Mesothelial cell of epicardium (in vitro differentiated cells): ENCODE measurements at places on chromosomes 12 and 14. TPM values are rescaled to one million over a fixed set of nuclear protein-coding genes. Genes with fewer than 3 reads are reported as not detected.

DNA sequence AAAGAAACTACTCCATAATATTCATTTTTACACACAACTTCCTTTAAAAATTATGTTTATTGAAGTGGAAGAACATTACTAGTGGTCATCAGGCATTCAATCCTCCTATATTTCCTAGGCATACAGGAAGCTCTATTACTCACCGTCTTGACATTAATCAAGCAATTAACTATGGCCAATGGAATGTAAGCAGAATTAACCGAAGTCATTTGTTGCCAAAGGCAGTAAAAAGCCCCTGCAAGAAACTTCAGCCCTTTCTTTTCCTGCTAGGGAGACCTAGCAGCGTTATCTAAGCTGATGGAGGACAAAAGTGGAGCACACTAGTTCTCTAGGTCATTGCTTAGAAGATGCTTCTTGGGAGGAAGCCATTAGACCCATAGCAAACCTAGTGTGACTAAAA lies 399.6 kb downstream of the KCNH5 start:
- H3K27ac ChIP-seq: no peak overlapping the region
- no peaks in the 10 kb centered on the region for H3K36me3 ChIP-seq
- H3K4me1 ChIP-seq: peaks cover 9% of the 10 kb centered on the region

DNA sequence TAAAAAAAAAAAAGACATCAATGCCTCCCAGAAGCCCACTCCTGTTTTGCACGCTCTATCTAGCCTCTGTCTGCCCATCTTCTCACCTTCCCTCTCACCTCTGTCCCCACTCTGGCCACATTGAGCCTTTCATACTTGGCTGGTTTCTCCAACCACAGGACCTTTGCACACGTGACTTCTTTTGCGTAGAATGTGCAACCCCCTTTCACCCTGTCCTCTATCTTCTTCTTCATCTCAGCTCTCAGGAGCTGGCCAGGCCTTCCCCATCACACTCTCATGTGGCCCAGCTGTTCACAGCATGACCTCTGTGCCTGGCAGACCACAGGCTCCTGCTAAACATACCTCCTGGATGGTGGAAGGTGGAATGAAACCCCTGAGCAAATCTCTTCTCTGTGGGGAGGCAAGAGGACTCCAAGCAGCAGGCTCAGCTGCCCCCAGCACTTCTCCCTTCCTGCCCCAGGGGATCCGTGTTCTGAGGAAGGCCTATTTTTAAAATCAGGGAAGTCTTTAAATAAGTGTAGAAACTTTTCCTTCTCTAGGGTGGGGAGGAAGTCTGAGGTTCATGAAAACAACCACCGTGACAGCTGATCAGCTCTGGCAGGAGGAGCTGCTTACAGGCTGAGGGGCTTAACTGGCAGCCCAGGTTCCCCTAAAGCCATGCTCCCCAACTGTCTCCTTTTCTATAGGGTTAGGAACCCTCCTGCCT lies 11.6 kb downstream of the HVCN1 start:
- H3K36me3 ChIP-seq: peaks cover 13% of the 10 kb centered on the region
- DNase-seq: no peak
- no peak overlapping the region for H3K27ac ChIP-seq
- no peaks in the 10 kb centered on the region for H3K27me3 ChIP-seq
- no peaks in the 10 kb centered on the region for H3K4me1 ChIP-seq

- H3K27me3 ChIP-seq: no peaks in the 10 kb centered on the region
- no peak overlapping the region for H3K4me3 ChIP-seq
- no peak for DNase-seq
Measured at GRCh38 chr12:12157424-12157823, 86.7 kb downstream of the BCL2L14 start.

DNA sequence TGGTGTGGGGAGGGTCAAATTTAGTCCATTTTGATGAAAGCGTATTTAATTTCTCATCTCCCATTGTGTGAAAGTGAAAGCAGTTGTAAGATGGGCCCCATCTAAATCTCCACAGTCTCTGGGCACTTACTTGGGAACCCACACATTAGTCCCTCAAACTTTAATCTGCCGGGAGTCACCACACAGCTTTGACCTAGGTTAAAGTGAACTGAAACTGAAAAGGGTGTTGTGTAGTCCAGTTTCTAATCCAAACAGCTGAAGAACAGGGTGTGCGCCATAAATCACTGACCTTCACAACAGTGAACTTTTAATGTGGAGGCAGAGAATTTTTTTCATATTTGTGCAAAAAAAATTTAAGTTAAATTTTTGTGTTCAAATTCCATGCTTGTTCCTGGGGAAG lies 48.4 kb upstream of the PTPRO start:
- no peaks in the 10 kb centered on the region for H3K36me3 ChIP-seq
- H3K4me3 ChIP-seq: no peak overlapping the region
- peaks cover 47% of the 10 kb centered on the region for H3K4me1 ChIP-seq
- no peak for DNase-seq
- H3K27me3 ChIP-seq: no peaks in the 10 kb centered on the region
- peak overlapping the region; percentile 49 for H3K27ac ChIP-seq

- no peak for DNase-seq
- no peaks in the 10 kb centered on the region for H3K36me3 ChIP-seq
- H3K27me3 ChIP-seq: no peaks in the 10 kb centered on the region
- no peak overlapping the region for H3K27ac ChIP-seq
- peaks cover 28% of the 10 kb centered on the region for H3K4me1 ChIP-seq
Measured at GRCh38 chr14:104227806-104228205, 89.4 kb downstream of the KIF26A start.

The PDE3A gene
- 12.0 to 12.7 TPM (median 12.6 TPM) in 3 replicates for total RNA-seq

GRCh38 chr12:116338064-116338846 lies 60.8 kb upstream of the MED13L start:
- no peaks in the 10 kb centered on the region for H3K27me3 ChIP-seq
- H3K27ac ChIP-seq: no peak overlapping the region
- no peaks in the 10 kb centered on the region for H3K4me1 ChIP-seq
- H3K36me3 ChIP-seq: no peaks in the 10 kb centered on the region
- no peak overlapping the region for H3K4me3 ChIP-seq
- no peak for DNase-seq

GRCh38 chr12:31929027-31929526 lies 30.1 kb upstream of the RESF1 start:
- H3K27me3 ChIP-seq: no peaks in the 10 kb centered on the region
- H3K4me3 ChIP-seq: no peak overlapping the region
- peak overlapping the region; percentile 78 for H3K27ac ChIP-seq
- H3K36me3 ChIP-seq: peaks cover 8% of the 10 kb centered on the region
- H3K4me1 ChIP-seq: peaks cover 5% of the 10 kb centered on the region

DNA sequence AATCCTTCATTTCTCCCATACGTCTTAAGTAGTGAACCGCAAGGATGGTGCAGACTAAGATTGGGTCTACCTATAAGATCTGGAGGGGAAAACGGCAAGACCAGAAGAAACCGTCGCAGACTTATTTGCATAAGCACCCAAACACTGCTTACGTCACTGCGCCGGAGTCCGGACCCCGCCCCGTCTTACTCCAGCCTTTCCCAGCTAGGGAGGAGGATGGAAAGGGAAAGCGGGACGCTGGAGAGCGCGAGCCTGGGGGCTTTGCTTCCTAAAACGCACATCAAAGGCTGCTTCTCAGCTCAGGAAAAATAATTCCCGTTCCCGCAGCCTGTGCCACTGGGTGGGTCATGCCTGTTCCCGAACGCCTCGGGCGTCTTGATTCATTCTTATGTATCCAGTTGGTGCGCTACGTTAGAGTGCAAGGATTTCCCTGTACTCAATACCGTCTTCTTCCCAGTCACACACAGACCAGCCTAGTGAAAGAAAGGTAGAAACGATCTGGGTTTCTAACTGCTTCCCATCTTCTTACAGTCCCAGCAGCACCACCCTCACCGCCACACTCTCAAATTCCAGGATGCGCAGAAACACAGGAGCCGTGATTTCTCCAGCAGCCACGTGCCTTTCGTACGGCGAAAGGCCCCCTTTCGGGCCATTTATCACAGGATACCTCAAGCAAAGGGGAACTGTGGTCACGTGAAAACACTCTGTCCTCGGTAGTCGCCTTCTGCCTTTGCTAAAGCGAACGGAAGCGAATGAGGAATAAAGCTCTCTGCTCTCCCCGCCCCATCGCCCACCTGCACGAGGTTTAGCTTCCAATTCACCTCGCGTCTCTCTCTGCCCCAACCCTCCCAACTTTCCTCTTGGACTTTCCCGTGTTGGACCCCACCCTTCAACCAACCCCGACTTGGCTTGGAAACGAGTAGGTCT lies 1.1 kb downstream of the SLC6A15 start:
- peaks cover 31% of the 10 kb centered on the region for H3K27me3 ChIP-seq
- H3K4me1 ChIP-seq: peaks cover 12% of the 10 kb centered on the region
- peak overlapping the region; percentile 81 for H3K4me3 ChIP-seq
- DNase-seq: no peak
- peak overlapping the region; percentile 75 for H3K27ac ChIP-seq

DNA sequence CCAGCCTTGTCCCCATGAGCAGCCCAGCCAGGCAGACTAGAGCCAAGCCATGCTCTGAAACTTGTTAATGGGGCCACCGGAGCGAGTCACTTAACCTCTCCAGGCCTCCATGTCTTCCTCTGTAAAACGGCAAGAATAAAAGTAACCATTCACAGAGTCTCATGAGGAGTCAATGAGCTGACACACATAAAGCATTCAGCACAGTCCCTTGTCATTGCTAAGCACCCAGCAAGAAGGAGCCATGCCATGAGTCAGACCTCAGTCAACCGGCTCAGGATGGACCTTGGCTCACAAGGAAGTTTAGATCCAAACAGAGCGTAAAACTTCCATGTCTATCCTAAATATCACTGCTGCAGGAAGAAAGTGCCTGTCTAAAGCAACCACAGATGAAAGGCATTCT lies 10.6 kb downstream of the FICD start:
- no peak overlapping the region for H3K4me3 ChIP-seq
- no peak for DNase-seq
- peaks cover 49% of the 10 kb centered on the region for H3K36me3 ChIP-seq

The DLGAP5 gene
- 20.3 to 24.5 TPM (median 23.0 TPM) in 3 replicates for total RNA-seq

DNA sequence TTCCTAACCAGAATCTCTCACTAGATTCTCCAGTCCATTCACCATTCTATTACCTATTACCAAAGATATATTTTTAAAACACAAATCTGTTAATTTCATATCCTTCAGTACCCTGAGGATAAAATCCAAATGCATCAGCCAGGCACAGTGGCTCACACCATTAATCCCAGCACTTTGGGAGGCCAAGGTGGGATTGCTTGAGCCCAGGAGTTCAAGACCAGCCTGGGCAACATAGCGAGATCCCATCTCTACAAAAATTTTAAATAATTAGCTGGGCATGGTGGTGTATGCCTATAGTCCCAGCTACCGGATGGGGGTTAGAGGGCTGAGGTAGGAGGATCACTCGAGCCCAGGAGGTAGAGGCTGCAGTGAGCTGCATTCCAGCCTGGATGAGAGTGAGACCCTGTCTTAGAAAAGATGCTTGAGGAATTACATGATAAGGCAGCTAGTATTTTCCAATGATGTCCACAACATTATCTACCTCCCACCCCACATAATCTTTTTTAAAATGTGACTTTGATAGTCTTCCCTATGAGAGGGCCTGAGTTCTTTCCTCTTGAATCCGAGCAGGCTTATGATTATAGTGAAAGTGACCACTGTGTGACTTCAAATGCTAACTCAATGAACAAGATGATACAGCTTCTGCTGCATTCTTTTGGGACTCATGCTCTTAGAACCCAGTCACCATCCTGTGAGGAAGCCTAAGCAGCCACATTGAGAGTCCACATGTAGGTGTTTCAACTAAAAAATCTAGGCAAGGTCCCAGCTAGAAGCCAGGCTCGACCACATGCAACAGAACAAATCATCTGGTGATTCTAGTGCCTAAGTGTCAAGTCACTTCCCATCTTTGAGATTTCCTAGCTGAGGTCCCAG lies 18.0 kb downstream of the HECTD1 start:
- no peaks in the 10 kb centered on the region for H3K27me3 ChIP-seq
- no peak overlapping the region for H3K4me3 ChIP-seq
- peaks cover 22% of the 10 kb centered on the region for H3K36me3 ChIP-seq

The ADAM21 gene
- total RNA-seq: 0.11 to 0.16 TPM in 2 of 3 replicates, not detected in the other

DNA sequence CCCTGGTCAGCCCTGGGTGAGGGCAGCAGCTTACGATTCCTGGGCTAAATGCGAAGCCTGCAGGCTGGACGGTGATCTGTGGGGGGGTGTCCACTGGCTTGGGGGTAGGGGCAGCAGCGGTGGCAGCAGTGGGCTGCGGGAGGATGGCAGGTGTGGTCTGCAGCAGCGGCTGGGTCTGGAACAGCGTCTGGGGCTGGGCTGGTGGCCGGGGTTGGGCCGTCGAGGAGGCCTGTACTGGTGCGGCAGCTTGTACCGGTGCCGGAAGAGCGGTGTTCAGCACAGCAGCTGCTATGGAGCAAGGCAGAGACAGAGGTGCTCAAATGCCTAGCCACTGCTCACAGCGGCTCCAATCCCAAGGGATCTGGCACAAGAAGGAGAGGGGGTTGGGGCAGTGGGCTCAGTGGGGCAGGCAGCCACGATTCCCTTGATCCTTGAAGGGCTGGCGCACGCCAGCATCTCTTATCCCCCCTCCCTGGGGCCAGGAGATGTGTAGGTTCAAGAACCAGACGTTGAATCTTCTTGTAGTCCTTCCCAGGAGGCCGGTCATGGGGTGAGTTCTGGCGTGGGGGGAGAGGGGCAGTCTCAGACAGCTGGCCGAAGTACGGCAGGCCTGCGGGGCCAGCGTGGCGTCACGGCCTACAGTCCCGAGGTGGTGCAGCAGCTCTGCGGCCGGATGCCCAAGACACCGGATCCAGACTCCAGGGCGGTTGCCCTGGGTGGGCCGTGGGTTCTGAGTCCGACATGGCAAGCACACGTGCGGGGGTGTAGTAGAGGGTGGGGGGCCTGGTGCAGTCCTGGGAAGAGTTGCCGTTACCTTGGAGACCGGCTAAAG lies 19.9 kb downstream of the POU6F1 start:
- H3K27ac ChIP-seq: no peak overlapping the region
- no peak overlapping the region for H3K4me3 ChIP-seq
- no peaks in the 10 kb centered on the region for H3K36me3 ChIP-seq
- no peaks in the 10 kb centered on the region for H3K4me1 ChIP-seq
- no peaks in the 10 kb centered on the region for H3K27me3 ChIP-seq
- no peak for DNase-seq

The GYS2 gene
- total RNA-seq: not detected in 3 replicates

DNA sequence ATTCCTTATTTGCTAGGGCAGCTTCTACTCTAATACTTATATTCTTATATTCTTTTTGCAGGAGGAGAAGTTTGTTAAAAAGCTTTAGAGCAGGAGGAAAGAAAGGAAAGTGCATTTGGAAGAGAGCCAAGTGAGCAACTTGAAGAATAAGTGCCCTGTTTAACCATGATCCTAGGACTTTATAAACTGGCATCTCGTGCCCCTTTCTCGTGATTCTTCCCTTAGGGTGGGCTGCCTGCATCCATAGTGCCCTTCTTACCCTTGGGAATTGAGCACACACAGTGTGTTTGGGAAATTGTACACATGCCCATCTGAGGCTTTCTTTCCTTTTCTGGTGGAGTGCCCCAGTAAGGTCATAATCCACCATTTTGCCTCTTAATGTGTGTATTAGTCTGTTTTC lies 141.9 kb downstream of the NUBPL start:
- H3K27me3 ChIP-seq: no peaks in the 10 kb centered on the region
- H3K27ac ChIP-seq: no peak overlapping the region
- no peak overlapping the region for H3K4me3 ChIP-seq
- no peak for DNase-seq
- H3K36me3 ChIP-seq: peaks cover 54% of the 10 kb centered on the region
- H3K4me1 ChIP-seq: no peaks in the 10 kb centered on the region

The STON2 gene
- total RNA-seq: 60.4 to 63.5 TPM (median 63.0 TPM) in 3 replicates

- H3K27ac ChIP-seq: peak overlapping the region; percentile 58
- no peak overlapping the region for H3K4me3 ChIP-seq
- no peak for DNase-seq
- peaks cover 42% of the 10 kb centered on the region for H3K4me1 ChIP-seq
- H3K36me3 ChIP-seq: no peaks in the 10 kb centered on the region
Measured at GRCh38 chr12:12528361-12529270, 34.0 kb downstream of the DUSP16 start.

The OR6C75 gene
- not detected in 3 replicates for total RNA-seq

The HHIPL1 gene
- 4.4 to 4.7 TPM (median 4.5 TPM) in 3 replicates for total RNA-seq
